Right atrium auricular region (tissue), 2 donors: ENCODE measurements at places on chromosomes 13 and 19. TPM values are rescaled to one million over a fixed set of nuclear protein-coding genes. Genes with fewer than 3 reads are reported as not detected.

The ZNF441 gene
- 2.0 TPM for total RNA-seq

The GRIN2D gene
- total RNA-seq, result 0.33 TPM

- DNase-seq, result no peak
Observed at GRCh38 chr19:11586331-11586730, 8.9 kb upstream of the ACP5 start.

DNA sequence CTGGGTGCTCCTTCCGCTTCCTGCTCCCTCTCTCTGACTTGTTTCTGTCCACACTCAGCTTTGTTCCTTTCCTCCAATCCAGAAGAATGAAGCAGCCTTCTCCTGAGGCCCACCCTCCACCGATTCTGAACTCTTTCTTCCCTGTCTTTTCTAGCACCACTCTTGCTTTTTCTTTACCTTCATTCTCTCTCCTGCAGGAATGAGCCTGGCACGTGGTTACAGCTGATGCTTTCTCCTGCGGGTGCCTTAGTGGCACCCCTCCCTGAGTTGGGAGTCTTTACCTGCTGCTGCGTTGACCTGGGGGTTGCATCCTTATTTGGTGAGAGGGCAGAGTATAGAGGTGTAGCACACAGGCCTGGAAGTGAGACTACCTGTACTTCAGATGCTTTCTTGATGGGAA is 6.2 kb downstream of the UBAC2 start:
- DNase-seq, result no peak

- DNase-seq, result no peak
Observed at GRCh38 chr13:19618977-19619376, 14.5 kb upstream of the MPHOSPH8 start.

- DNase-seq, result no peak
Observed at GRCh38 chr19:28288572-28289264, 924.2 kb downstream of the UQCRFS1 start.

DNA sequence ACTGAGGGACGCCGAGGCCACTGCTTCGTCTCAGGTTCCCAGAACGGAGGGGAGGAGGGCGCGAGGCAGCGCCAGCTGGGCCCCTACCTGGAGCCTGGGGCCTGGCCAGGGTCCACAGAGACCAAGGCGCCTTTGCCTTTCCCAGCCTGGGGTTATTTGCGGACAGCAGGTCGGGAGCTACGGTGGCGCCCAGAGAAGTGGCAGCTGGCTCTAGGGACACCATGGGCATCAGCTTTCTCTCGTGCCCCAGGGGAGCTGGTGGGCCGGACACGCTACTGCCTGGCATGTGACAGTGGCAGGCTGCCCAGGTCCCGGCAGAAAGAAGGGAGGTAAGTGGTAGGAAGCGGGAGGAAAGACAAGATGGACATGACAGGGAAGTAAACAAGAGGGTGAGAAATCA is 19.0 kb downstream of the AKT2 start:
- DNase-seq, result no peak

The ZNF253 gene
- 6.6 TPM for total RNA-seq

The RPL21 gene
- 424 TPM for total RNA-seq

The GZMM gene
- total RNA-seq, result not detected
